ENCODE measurements at places on chromosomes 3 and 15.

DNA sequence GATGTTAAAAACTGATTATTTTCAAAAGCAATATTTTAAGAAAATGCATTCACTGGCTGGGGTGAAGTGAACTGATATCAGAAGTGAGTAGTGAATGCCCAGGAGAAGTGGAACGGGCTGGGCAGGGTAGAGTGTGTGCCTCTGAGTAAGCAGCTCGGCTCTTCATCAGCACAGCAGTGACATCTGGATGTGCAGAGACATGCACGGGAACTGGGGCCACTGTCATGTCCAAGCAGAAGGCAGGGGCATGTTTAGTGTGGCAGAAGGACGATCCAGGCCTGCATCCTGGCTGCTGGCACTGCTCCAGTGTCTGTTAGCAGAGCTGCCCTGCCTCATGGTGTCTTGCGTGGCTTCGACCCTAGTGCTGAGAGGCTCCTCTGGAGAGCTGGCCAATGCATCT, 305.6 kb upstream of the LRRFIP2 start:
- no peak for DNase-seq

DNA sequence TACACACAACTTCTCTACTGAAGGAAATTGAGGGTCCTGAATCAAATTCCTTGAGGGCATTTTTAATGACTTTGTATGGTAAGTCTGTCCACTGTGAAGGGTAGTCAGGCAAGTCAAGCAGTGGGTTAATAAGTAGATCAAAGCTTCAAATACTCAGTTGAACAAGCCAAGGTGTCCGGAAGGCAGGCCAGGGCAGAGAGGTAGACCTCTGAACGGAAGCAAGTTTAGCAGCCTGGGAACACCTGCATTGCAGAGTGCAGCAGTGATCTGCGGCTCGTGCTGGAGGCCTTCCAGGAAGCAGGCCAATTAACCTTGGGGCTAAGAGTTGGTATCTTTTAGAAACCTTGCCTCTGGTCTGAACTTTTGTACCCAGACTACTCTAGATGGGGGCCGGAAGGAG, 143.8 kb downstream of the LRTM1 start:
- DNase-seq = no peak

GRCh38 chr15:40128766-40129660, 20.3 kb upstream of the BMF start:
- DNase-seq = peak; percentile 50

DNA sequence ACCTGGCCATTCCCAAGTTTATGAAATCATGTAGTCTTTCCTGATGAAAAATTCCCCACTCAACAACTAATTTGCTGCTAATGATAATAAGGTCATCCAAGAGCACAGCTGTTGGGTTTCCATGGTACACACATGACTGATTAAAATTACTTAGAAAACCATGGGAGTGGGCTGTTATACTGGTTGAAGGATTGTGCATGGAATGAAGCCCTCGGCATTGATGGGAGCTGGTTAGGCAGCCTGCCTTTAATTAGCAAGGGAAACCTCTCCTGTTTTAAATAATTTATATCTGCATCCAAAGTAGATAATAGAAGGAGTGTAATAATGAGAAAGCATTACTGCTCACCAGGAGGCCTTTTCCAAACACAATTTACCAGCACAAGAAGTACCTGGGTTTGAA, 235.1 kb upstream of the CFAP20DC start:
- DNase-seq = no peak

DNA sequence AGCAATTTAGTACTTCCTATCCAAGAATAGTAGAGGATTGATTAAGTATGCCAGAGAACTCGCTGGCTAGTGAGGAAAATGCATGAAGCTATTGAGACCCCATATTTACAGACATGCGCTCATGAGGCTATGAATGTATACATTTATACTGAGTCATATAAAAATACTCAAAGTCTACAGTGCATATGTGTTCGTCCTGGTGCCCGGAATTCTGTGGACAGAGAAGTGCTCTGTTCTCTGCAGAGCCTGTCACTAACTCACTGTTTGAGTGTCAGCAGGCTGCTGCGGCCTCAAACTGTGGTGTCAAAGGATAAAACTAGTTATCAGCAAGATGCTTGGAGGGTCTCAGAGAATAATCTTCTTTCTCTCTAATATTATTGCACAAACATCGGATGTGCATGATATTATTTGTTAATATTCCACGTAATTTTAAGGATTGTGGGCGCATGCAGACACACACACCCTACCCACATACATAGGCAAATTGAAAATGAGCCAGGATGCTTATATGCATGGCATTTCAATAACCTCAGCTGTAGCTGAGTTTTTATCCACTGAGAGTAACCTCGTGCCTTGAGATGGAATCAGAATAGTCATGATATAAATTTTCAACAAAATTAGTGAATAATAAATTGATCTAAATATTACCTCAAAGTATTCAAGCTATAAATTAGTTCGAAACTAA, 50.0 kb upstream of the TSC22D2 start:
- DNase-seq = no peak

DNA sequence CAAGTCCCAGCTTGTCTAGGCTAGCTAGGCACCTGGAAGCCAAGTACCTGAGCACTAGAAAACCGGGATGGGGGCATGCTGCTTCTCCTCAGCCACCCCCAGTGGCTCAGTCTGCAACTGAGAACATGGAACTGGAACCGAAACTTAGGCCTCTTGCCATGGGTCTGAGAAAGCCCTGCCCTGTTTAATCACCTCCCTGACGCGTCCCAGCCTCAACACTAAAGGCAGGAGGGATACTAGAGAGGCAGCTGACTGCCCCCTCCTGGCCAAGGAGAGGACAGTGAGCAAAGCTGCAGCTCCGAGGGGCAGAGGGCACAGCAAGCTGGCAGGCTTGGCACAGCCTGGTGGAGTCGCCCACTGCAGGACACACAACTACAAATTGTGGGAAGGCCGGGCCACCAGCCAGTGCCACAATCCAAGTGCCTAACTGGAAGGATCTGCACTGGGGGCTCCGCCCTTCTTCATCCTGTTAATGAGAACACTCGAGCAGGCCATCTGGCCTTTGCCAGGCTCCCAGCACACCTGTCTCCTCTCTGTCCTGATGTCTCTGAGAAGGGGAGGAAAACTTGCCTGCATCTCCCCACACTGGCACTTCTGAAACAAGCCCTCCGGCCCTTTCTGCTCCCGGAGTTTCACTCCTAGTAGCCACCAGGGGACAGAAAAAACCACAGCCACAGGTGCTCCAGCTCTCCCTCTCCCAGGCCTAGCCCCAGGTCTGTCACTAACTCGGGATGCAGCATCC, 53.7 kb downstream of the BDH1 start:
- peak; percentile 51 for DNase-seq

DNA sequence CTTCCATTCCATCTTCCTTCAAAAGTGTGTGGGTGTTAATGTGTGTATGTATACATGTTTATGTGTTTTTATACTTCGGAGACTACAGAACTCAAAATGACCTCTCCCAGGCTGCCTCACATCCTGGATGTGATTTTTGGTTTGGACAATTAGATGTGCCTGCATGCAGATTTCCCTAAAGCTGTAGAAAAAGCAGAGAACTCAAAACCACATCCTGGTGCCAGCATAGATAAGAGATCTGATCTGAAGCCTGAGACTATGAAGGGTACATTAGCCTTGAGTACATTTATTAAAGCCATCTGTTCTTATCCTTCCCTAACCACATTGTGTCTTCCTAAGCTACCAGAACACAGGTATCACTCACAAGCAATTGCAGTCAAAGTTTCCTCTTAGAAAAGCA, 319.4 kb upstream of the RASGRP1 start:
- no peak for DNase-seq

- no peak for DNase-seq
These were observed 174.0 kb upstream of the TPM1 start for GRCh38 chr15:62868507-62868906.

DNA sequence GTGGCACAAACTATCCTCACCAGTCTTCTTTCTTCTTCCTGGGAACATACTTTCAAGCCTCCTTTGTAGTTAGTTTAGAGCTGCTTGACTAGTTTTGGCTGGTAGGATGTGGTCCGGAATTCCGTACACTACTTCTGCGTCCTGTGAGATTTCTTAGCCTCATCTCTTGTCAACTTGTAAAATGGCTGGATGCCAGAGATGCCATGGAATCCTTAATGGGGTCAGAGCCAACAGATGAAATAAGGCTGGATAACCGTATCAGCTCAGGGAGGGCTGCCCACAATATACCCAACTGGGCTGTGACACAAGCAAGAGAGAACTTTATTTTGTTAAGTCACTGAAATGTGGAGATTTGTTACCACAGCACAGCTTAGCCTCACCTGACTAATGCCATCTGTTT, 466.9 kb upstream of the MDFIC2 start:
- no peak for DNase-seq

DNA sequence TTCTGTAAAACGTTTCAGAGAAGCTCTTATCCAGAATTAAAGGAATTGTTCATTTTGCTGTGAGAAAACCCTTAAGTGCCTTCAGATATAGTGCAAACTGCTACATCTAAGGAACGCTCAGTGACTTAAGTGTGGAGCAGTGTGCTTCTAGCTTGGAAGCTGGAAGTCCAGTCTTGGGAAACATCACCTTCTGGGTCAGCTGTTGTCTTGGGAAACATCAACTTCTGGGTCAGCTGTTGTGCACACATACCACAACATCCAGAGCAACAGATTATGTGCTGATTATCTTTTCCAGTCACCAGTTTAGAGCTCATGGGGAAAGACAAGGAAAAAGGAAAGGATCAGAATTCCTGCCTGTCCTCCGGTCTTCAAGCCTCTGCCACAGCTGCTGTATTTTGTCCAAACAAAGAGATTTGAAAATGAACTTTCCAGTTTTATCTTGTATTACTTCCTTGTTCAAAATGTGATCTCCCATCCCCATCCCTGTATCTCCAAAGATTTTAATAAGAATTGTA, 713.6 kb downstream of the NSUN3 start:
- DNase-seq = no peak

- DNase-seq = no peak
These were observed 47.1 kb downstream of the STT3B start for GRCh38 chr3:31579828-31580227.

DNA sequence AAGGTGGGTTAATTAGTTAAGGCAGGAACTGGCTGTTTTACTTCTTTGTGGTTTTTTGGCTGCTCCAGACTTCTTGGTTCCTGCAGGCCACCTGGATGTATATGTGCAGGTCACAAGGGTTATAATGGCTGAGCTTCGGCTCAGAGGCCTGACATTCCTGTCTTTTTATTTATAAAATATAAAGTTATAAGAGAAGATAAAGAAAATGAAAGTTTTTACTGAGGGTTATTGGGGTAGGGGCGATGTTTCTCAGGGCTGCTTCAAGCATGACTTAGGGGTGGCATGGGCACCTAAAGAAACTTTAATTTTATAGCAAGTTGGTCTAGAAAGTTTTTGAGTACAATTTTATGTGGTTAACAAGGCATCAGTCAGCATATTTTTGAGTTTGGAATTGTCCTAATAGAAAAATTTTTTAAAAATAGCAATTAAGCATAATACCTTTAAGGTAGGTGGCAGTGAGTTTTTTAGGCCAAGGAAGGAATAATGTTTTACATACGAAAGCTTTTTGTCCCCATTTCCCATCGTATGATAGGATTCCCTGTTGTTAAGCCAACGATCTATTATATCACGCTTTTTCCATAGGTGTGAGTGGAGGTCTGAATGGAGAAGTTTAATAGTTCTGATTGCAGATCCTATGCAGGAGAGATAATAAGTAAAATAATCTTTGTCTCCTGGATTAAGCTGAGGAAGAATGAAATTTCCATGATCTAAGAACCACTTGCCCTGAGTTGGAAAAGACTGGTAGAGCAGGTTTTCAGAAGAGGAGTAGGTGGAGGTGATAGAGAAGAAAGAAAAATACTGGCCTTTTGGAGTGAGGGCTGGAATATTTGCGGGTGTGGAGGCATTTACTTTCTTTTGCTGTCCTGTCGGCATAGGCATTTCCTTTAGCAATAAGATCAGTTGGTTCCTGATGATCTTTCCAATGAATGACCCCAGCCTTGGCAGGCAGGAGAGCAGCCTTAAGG, 10.1 kb downstream of the STRIT1 start:
- no peak for DNase-seq

GRCh38 chr3:180332608-180333007, 269.4 kb upstream of the TTC14 start:
- no peak for DNase-seq

DNA sequence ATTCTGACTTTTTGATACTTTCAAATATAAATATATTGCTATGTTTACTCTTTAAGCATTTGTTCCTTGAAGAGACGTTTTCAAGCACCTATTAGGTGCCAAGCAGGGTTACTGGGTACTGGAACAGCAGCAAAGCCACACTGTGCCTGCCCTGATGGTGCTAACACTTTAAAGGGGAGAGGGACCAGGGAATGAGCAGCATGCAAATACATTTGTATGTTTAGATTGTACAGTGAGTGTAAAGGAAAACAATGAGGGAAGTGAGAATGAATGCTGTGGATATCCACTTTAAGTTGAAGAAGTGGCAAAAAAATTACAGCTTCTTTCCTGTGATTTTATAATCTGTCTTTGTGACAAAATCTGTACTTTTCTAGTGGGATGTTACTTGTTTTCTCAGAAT, 400.2 kb upstream of the ATP11B start:
- DNase-seq = no peak

GRCh38 chr15:98177966-98178592, 217.6 kb downstream of the ARRDC4 start:
- DNase-seq = peak; percentile 20

GRCh38 chr3:150144191-150144708, 173.6 kb upstream of the PFN2 start:
- DNase-seq = no peak

DNA sequence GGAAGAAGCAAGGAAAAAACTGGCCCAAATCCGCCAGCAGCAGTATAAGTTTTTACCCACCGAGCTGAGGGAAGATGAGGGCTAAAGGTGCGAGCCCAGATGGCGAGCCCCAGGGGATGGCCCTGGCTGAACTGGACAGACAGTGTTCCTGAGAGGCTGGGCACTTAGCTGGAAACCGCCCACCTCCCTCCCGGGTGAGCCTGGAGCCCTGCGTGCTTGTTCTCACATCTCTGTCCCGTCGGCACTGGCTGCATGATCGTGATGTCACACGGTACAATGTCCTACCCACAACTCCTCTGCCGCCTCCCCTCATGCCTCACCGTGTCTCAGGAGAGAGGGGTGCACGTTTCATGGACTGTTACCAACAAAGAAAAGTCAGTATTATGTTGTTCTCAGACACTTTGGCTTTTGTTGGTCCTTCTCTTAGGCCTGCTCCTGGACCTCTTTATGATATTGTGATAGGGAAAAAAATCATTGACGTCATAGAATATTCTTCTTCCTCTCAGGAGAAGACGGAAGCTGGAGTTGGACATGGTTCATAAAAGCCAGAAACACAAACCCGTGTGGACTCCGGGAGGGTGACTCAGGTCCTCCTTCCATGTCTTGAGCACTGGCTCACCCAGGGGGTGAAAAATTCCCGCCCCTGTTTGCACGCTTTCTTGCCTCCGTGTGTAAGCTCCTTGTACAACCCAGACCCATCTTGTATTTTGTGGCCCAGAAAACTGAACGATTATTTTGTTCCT, 201.8 kb upstream of the TPM1 start:
- DNase-seq = no peak
